ENCODE measurements at places on chromosomes 2 and 18. TPM values are rescaled to one million over a fixed set of nuclear protein-coding genes. Genes with fewer than 3 reads are reported as not detected.

Gene CREB1
- polyA plus RNA-seq, result 14.5 TPM

- DNase-seq, result no peak
Measured at GRCh38 chr2:1659951-1660565, 84.3 kb downstream of the PXDN start.

Gene RSAD2
- 0.35 TPM for polyA plus RNA-seq

- DNase-seq, result no peak
Measured at GRCh38 chr18:34707670-34708069, 2.4 kb upstream of the DTNA start.

Gene FABP1
- not detected for polyA plus RNA-seq

- DNase-seq, result peak; percentile 96
Measured at GRCh38 chr2:231925303-231926179, 655 bp downstream of the NPPC start.

Gene ADRA2B
- not detected for polyA plus RNA-seq

Gene REG3G
- not detected for polyA plus RNA-seq

DNA sequence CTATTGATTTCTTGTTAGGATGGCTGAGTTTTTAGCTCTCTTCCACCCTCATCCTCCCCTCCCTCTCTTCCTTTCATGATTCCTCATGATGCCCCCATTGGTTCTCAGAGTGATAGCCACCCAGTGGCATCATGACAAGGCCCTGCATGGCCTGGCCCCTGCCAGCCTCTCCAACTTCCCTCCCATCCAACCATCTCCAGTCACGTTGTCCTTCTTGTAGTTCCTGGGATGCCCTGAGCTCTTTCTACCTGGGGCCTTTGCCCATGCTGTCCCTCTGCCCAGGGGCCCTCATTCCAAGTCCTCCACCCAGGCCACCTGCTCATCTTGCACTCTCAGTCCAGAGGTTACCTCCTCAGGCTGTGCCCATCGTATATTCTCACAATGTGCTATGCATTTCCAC, 247.5 kb downstream of the TFCP2L1 start:
- DNase-seq, result no peak

- DNase-seq, result no peak
Measured at GRCh38 chr2:98911376-98912154, 24.5 kb downstream of the CRACDL start.

GRCh38 chr2:172446474-172447063, 19.2 kb downstream of the ITGA6 start:
- DNase-seq, result no peak

Gene INPP5D
- polyA plus RNA-seq, result 1.3 TPM

- DNase-seq, result no peak
Measured at GRCh38 chr18:48850822-48851598, 99.8 kb downstream of the SMAD7 start.

DNA sequence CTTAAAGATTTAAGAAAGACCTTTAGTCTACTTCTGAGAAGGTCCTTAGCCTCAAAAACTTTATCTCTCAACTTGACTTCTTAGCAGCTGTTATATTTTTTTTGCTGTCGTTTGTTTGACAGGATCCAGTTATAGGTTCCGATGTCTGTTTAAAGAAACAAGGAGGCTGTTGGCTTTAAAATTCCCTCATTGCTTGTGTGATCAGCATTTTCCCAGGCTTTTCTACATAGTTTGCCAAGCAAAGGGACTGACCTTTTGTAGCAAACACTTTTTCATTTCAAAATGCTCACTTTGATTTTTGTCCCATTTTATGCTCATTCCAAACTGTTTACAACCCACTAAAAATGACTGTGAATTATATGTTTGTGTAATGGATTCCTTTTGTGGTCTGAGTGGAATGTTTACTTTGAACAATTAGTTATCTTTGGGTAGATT, 394.9 kb downstream of the ARHGAP15 start:
- DNase-seq, result no peak

DNA sequence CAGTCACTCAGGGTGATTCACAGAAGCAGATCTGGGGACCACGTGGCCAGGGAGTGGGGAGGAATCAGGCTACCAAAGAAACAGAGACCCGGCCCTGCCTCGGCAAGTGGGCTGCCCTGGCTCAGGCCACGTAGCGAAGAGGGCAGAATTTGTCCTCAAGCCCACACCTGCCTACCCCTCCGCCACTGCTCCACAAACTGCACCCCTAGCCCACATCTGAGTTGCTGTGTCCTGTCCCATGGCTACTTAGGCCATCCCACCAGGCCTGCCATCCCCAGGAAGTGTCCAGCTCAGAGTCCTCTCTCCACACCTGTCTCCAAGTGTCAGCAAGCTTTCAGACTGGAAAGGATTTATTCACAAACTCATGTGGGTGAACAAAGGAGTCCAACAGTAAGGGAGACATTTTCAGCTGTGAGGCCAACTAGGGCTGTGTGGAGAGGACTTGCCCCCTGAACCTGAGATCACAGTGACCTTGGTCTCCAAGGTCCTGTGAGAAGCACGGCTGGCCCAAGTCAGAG, 31.7 kb upstream of the ASPRV1 start:
- DNase-seq, result no peak

DNA sequence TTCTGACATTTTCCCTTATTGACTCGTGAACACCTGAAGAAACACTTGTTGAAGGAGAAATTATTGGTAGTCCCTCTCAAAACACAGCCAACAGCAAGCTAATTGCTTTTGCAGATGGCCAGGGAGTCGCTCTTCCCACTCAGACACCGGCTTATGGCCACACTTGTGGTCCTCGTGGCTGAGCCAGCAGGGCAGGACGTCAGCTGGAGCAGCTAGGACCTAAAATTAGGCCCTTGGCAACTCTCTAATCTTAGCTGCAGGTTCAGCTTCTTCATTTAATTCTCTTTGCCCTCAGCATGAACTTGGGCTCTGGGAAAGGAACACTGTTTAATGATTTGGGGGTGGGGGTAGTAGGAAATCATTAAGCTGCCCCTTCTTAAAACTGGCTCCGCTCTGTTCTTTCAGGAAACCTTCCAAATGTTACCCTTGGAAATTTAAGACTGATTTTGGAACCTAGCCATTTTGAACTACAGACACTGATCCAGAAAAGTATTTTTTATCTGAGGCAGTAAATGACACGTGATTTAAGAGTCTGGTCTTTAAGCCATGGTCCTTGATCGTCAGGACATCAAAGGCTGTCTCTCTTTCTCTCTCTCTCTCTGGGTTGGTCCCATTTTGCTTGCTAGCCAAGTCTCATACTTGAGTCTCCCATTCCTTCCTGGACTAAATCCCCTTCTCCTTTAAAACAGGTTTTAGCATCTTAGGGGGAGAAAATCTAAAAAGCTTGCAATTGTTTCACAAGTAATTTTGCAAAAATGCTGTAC, 77.5 kb downstream of the CDK15 start:
- DNase-seq, result no peak

- no peak for DNase-seq
Measured at GRCh38 chr2:71637168-71637567, 183.8 kb downstream of the DYSF start.

DNA sequence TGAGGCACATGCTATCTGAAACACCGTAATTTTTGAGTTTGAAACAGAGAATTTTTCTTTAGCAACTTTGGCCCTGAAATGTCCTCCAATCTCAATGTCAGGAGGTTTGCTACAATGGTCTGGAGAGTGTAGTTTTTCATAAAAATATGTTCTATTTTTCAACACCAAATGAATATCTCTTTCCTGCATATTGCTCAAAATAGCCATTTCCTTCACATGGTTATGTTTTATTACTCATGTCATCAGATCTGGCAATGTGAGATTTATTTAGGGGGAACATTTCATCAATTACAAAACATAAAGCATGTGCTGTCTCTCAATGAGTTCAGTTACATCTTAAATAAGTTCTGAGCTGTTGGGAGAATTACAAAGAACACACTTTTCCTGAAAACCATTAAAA, 871.9 kb upstream of the FSHR start:
- DNase-seq, result no peak

- DNase-seq, result peak; percentile 50
Measured at GRCh38 chr18:13382366-13382953, 163.9 kb downstream of the LDLRAD4 start.

Gene SLC35G4
- polyA plus RNA-seq, result not detected

Gene EFR3B
- polyA plus RNA-seq, result 1.5 TPM

GRCh38 chr2:133568598-133568997, 335 bp upstream of the NCKAP5 start:
- DNase-seq, result no peak

Gene FBXO48
- 0.30 TPM for polyA plus RNA-seq

GRCh38 chr2:215895330-215895729, 118.0 kb downstream of the MREG start:
- no peak for DNase-seq

Gene REG1B
- not detected for polyA plus RNA-seq

DNA sequence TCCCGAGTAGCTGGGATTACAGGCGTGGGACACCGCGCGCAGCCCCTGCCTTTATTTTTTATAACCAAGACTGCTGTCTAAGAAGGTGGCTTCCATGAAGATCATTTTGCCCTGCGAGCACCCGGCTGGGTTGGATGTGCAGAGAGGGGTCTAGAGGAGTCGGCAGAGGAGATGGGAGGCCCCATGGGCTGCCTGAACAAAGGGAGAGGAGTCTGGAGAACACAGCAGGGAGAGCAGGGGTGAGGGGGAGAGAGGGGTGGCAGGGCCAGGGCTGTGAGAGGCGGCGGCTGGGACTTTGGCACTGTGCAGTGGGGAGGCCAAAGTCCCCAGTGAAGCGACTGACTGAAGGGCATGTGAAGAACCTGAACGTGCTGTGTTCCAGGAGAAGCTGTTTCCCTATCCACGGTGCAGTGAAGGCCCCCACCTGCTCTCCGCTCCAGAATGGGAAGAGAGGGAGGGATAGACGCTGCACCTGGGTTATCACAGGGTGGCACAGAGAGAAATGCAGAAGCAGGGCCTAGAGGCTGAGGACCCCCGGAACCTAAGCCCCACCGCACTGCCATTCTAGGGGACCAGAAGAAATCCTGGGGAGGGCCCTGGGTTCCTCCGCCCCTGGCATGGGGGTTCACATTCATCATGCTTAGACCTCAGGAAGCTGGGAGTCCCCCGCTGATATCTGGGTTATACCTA, 24.8 kb upstream of the FOSL2 start:
- no peak for DNase-seq

DNA sequence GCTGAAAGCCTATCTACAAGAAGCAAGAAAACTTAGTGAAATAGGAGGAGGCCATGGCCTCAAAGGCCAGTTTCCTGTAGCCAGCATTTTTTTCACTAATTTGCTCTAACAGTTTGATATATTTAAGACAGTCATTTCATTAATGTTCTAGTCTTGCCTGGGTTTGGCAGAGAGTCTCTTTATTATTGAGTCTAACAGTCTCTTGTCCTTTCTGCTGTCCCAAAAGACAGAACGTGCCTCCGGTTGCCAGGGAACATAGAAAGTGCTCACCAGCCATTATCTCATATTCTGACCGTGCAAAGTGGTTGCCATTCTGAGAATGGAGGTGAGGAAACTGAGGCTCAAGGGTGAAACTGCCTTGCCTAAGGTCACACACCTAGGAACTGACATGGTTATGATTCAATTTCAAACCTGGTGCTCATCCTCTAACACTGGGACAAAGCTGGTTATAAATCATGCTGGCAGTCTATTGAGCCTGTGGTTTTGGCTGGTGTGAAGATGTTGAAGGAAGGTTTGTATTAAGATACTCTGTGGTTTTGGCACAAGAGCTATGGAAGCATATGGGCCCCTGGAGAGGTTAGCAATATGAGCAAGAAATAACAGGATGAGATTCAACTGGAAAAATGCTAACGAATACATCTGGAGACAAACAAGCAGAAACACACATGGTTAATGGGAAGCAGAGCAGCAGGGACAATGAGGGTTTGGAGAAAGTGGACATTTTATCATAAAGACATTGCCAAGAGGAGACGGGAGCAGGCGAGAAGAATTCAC, 903.3 kb upstream of the KLHL29 start:
- DNase-seq, result no peak

DNA sequence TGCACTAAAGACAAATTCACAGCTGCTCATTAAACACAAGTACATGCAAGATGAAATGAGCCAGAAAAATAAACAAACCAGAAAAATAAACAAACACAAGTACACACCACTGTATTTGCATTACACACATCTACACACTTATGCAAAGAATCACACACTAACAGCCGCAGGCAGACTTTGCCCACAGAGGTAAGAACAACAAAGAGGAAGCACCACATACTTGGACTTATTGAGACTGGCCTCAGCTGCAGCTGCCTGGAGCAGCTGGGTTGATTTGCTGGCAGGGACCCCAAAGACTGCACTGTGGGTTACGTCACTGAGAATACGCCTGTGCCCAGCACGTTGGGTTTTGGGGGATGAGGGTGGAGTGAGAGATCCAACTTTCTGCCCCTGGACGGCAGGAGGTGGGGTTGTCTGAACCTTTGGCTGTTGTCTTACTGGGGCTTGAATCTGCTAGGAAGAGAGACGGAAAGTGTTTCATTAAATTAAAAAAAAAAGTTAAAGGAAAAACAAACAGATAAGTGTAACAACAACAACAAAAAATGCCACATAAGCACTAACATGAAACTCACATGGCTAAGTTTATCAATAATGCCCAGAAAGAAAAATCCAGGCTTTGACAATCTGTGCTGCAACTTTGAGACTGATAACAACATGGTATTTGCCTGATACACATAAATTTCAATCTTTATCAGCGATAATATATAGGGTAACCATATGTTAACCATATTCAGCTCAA, 71.9 kb upstream of the NFU1 start:
- DNase-seq, result no peak

Gene GREB1
- polyA plus RNA-seq, result 2.7 TPM

Gene TNFRSF11A
- polyA plus RNA-seq, result 2.5 TPM

- DNase-seq, result peak; percentile 47
Measured at GRCh38 chr2:100563407-100564247, 834 bp downstream of the PDCL3 start.

Gene COLEC12
- polyA plus RNA-seq, result 28.1 TPM

- no peak for DNase-seq
Measured at GRCh38 chr2:144679942-144680341, 160.0 kb upstream of the ZEB2 start.

- peak; percentile 48 for DNase-seq
Measured at GRCh38 chr18:46402945-46403344, 254.1 kb downstream of the LOXHD1 start.
